ENCODE measurements at places on chromosomes 7 and 10.
A peak's percentile ranks its signal among the peaks of the same experiment; 100 is the strongest.

GRCh38 chr10:114042895-114043531 is 653 bp upstream of the ADRB1 start:
- DNase-seq = peak; percentile 61

DNA sequence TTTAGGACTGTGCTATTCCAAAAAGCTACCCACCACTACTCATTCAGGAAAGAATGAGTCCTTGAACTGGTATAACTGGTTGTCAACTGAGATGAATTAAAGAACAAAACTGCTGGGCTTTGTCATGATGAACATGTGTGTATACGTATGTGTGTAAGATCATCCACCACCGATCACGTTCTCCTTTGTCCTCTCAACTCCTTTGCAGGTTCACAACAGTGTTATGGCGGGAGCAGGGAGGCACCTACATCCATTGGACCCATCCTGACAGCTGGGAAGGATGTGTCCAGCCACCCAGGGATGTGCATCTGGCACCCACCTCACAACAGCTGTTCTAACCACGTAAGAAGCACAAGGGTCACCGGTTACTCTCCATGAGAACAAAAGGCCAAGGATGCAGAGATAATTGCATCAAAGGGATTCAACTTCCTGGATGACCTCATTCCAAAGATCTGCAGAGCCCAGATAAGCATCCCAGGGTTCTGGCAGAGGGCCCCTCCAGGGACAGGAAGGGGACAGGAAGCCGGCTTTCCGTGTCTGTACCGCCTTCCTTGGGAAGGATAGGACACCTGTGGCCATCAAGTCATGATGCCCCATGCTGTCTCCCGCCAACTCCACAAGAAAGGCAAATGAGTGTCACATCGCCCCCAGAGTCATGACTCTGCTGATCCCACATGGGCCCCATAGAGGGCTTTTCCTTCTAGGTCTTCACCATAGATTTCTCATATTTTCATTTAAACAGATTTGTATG is 66.1 kb downstream of the STEAP1B start:
- DNase-seq = no peak

GRCh38 chr7:130092598-130092997 is 22.3 kb downstream of the KLHDC10 start:
- DNase-seq = no peak

- DNase-seq = no peak
Measured at GRCh38 chr10:48614481-48615390, 9.9 kb upstream of the ARHGAP22 start.

- no peak for DNase-seq
Measured at GRCh38 chr7:27735165-27735564, 4.8 kb upstream of the TAX1BP1 start.

GRCh38 chr10:78957471-78958039 is 111.2 kb upstream of the ZMIZ1 start:
- no peak for DNase-seq

DNA sequence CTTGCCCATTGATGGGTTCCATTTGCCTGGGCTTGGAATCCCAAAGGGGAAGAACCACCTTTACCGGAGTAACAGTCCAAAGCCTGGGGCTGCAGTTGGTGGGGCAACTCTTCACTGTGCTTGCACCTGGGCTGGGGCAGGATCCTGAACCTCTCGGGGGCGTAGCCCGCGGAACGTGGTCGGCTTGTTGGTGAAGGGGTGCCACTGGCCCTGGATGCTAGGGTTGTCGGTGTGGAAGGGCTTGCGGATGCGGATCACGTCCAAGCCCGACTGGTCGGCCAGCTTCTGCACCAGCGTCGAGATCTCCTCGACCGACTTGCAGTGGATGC is 710 bp downstream of the MRPL43 start:
- no peak for DNase-seq

DNA sequence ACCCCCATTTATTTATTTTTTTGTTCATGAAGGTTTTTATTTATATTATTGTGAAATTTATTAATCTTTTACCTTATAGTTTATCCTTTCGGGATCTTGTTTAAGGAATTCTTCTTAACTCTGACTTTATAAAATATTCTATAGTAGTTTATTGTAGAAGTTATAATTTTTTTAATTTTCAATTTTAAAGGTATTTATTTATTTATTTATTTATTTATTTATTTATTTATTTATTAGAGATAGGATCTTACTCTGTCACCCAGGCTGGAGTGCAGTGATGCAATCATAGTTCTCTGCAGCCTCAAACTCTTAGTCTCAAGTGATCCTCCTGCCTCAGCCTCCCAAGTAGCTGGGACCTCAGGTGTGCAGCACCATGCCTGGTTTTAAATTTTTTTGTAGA is 56.0 kb downstream of the NRF1 start:
- DNase-seq = no peak

All from ecto neural progenitor cell (in vitro differentiated cells).